ENCODE measurements at places on chromosomes 4 and X. TPM values are rescaled to one million over a fixed set of nuclear protein-coding genes. Genes with fewer than 3 reads are reported as not detected.

RHOXF2B gene
- not detected for total RNA-seq

BTK gene
- 1.9 TPM for total RNA-seq

- no peak for DNase-seq
Observed at GRCh38 chr4:26402458-26402857, 81.6 kb downstream of the RBPJ start.

DNA sequence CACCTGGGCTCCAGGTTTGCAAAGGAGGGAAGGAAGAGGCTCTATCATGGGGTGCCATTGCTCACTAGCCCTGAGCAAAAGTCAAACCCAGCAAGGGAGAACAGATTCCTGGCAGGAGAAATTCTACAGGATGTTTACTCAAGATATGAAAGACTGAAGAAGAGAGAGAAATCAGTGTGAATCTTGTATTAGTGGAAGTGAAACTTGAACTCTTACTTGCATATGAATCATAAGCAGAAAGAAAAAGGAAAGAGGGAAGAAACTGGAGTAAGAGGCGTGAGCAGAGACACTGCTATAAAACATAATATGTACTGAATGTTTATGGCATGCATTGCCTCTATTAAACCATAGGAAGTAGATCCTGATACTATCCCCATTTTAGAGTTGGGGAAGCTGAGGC lies 60.9 kb downstream of the C4orf46 start:
- no peak for DNase-seq

DNA sequence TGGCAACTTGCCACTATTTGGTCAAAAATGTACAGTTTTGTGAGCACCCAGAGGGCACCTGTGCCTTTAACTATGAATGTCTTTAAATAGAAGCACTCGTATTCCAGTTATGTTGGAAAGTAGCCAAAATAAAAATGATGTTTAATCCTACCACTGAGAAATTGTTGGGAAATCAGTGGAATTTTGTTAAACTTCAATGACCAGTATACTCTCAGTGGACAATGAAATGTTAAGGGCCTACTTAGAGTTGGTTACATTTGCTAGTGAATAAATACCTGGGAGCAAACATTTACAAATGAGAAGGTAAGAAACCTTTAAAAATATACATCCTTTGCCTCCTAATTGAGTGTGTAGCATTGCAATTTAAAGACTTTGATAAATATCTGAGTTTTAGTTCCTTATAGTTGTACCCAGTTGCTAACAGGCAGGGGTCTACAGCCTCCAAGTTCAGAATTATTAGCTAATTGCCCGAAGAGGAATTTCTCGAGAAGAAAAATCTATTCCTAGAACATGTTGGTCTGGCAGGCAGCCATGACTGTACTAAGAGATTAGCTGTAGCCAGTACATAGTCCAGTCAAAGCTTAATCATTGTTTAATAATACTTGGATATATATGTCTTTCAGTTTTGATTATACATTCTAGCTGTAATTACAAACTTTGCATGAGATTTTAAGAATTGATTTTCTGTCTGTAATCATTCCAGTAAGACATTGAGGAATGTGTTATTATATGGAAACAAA lies 93.2 kb downstream of the IL1RAPL2 start:
- no peak for DNase-seq

TIGD4 gene
- total RNA-seq: not detected

- DNase-seq: no peak
Observed at GRCh38 chrX:24145303-24146186, 4.0 kb upstream of the ZFX start.

DNA sequence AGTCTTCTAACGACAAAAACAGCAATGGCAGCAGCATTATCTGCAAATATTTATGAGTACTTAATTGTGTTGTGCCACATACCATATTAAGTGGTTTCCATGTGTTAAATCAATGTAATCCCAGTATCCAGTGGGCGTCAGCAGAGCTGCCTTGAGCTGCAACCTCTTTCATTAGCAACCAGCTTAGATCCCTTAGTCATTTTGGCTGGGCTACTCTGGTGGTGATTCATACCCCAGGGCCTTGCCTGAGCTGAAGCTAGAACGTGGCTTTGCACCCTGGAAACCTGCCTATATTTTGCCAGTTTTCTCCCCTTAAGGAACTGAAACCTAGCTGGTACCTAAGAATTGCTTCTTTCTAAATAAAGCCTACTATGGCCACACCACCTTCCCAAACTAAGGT lies 474.3 kb upstream of the FTHL17 start:
- no peak for DNase-seq

- DNase-seq: no peak
Observed at GRCh38 chrX:69366183-69366582, 137.9 kb upstream of the NALF2 start.

GABRG1 gene
- total RNA-seq: not detected

DNA sequence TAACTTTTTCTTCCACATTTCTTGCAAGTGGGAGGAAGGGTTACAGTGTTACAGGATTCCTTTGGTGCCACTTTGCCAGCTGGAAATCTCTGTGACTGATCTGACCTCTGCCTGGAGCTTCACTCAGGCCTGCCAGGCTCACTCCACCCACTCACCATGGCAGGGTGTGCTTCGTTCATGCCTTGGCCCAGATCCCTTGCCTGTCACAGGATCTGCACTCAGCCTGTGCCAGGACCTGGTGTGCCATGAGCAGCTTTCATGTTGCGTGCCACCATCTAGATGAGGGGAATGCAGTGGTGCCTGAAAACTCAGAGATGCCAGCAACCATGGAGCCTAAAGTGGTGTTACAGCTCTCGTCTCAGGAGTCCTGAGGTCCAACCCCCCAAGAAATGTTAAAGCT lies 2596.4 kb downstream of the PCDH7 start:
- DNase-seq: no peak

- no peak for DNase-seq
Observed at GRCh38 chr4:95087657-95088455, 330.1 kb downstream of the BMPR1B start.

TMSB15A gene
- not detected for total RNA-seq

GRCh38 chr4:11223311-11223710 lies 205.4 kb downstream of the HS3ST1 start:
- no peak for DNase-seq

GRCh38 chrX:46561824-46562657 lies 11.5 kb upstream of the CHST7 start:
- peak; percentile 22 for DNase-seq

- DNase-seq: peak; percentile 65
Observed at GRCh38 chr4:128191115-128191781, 96.4 kb downstream of the PGRMC2 start.

PHEX gene
- 0.56 TPM for total RNA-seq
